ENCODE measurements at places on chromosomes 13 and 19.

GRCh38 chr19:2083174-2083854 lies 12.8 kb downstream of the MOB3A start:
- DNase-seq: no peak

DNA sequence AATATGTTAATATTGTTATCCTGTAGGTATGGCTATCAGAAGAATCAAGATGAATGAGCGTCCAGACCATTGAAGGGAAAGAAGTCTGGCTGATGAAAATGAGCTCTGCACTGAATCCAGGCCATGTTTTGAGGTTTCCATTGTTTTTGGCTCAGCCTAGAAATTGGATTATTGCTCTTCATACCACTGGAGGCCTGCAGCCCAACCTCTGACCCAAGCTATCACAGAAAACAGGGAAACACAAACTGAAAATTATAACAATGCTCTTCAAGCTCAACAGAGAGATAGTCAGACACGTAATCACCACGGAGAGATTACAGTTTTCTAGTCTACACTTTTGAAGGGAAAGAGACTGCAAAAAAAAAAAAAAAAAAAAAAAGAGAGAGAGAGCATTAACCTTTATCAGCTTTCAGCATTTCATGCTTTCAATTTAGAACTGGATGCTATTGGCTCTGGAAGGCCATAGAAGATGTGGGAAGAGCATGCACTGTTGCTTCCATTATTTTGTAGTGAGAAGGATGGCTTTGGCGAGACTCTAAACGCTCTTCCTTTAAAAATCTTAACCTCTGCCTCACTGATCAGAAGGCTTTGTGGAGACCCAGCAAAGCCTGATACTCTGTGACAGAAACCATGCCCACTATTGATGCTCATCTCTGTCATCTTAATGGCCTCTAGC lies 10.8 kb downstream of the EDNRB start:
- no peak for DNase-seq

DNA sequence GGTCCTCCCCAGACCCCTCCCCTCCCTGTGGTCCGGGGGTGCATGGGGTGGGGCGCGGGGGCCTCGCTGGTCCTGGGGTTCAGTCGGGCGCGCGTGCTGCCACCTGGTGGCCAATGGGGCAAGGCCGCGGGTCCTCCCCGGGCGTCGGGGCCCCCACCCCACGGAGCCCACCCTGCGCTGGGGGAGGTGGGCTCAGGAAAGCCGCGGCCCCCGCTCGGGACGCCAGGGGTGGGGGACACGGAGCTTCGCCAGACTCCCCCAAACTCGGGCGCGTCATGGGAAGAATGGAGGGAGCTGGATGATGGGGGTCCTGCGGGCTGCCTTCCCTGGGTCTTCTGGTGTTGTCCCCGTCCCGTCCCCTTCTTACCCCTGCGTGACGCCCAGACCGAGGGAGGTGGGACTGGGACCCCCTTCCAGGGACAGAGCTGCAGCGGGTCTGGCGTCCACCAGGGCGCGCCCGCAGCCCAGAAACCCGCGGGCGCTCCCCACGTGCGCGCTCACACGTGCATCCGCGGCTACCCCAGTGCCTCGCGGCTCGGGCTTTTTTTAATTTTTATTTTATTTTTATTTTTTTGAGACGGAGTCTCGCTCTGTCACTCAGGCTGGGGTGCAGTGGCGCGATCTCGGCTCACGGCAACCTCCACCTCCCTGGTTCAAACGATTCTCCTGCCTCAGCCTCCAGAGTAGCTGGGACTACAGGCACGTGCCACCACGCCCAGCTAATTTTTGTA lies 19.8 kb upstream of the TCF3 start:
- DNase-seq: no peak

- DNase-seq: no peak
Measured at GRCh38 chr13:42327725-42328124, 55.8 kb downstream of the AKAP11 start.

GRCh38 chr13:99063178-99063577 lies 85.3 kb upstream of the DOCK9 start:
- no peak for DNase-seq

DNA sequence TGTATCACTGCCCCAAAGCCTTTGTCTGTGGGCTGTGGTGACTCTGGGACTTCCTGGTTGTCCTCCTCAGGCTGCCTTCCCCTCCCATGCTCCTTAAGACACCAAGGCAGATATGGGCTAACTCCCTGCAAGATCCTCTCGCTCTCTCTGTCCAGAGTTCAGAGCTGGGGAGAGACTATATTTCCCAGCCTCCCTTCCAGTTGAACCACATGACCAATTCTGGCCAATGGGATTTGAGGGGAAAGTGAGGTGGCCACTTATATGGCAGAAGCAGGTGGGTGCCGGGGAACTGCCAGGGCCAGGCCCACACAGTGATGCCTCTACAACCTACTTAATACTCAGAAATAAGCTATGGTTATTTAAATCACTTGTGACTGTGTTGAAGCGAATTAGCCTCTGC lies 16.2 kb upstream of the ANGPTL8 start:
- DNase-seq: no peak

GRCh38 chr13:98240135-98240534 lies 63.1 kb upstream of the RNF113B start:
- no peak for DNase-seq

GRCh38 chr19:35717665-35718344 lies at the start of gene KMT2B:
TSS of gene KMT2B (plus strand) at chr19:35718003. CDS start at chr19:35718019, 16 bp downstream.
- DNase-seq: no peak

DNA sequence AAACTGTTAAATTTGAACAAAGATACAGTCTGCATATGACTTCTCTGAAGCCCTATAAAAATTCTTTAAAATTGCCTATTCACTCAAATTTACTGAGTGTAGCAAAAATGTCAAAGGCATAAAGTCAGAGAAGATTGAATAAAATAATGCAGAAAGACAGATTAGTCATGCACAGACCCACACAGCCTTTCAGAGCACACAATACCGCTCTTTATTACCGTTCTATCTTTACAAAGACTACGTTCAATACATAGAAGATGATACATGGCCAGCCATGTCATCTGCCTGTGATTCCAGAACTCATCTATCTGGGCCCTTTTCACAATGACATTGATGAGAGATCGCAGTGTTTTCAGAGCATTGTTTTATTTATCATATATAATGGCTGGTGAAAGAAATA lies 107.2 kb downstream of the URI1 start:
- no peak for DNase-seq

DNA sequence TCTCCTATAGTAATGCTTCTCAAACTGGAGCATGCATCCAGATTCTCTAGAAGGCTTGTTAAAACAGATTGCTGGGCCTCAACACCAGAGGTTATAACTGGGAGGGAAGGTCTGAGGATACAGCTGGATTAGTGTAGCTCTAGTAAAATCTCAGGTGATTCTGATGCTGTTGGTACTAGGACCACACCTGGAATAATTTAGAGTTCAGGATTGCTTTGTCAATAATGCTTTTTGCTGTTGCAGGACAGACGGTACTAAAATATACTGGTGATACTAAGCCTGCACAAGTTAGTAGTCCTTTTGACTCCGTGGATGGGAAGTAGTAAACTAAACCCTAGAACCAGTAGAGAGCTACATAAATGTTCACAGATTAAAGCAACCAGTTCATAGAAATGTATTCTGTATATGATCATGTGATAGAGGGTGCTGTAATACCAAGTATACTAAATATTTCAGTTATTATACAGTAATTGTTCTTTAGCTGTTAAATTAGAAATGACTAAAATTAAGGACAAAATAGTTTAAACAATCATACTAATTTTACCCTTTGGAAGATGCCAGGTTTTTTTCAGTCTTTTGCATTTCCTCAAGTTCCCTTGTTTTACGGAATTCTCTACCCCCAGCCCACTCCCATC lies 258.2 kb upstream of the STARD13 start:
- DNase-seq: no peak

- peak; percentile 85 for DNase-seq
Measured at GRCh38 chr13:26253787-26254582, at the start of gene CDK8. TSS of gene CDK8 (plus strand) at chr13:26254129. CDS start at chr13:26254642, 513 bp downstream.

- no peak for DNase-seq
Measured at GRCh38 chr13:31408927-31409326, 209.2 kb downstream of the B3GLCT start.

DNA sequence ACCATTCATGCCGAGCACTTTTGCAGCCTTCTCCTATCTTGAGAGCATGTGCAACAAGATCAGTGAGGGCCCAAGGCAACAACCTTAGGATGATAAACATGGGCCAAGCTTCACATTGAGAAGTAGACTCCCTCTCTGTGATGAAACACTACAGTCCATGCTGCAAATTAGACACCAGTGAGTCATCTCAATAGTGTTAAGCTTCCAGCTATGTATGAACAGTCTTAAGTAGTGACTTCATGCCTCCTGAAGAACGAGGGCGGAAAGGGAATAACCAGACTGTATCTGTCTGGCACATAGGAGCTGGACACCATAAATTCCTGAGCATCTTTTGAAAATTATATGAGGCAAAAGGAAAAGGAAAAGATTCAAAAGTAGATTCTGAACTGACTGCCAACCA lies 309.9 kb upstream of the SLITRK1 start:
- no peak for DNase-seq

DNA sequence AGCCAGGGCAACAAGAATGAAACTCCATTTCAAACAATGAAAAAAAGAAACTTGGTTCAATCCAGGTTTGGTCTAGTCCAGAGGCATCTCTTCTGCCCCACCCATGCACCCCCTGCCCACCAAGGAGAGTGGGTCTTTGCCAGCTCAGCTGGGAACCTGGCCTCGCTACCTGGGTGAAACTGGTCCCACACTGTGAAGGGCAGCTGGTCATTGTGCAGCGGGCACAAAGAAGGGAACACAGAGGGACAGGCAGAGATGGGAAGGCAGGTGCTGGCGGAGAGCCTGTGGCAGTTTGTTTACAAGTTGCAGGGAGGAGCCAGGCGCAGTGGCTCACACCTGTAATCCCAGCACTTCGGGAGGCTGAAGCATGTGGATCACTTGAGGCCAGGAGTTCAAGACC lies 50.2 kb downstream of the CPAMD8 start:
- no peak for DNase-seq

GRCh38 chr13:38879278-38879677 lies 111.4 kb downstream of the STOML3 start:
- no peak for DNase-seq

- DNase-seq: no peak
Measured at GRCh38 chr13:101623470-101624209, 171.2 kb downstream of the ITGBL1 start.

DNA sequence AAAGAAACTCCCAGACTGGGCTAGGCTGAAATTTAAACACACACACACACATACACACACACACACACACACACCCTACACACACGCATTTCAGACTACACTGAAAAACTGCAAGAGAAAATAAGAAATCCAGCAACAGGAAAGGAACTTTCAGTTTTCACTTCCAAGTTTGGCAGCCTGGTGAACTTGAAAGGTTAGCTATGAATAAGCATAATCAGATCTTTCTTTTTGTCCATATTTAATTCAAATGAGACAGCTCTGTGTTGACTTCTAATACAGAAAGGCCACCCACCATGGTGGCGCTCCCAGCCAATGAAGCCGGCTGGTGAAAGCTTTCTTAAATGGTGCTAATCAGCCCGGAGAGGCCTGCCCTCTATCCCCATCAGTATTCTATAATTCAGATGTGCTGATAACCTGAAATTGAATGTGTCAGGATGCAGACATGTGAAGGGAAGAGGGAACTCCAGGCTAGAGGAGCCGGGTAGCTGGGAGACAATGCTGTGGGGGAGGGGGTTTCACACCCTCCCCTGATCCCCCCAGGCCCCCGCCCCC lies 108.3 kb upstream of the ZNF536 start:
- no peak for DNase-seq

DNA sequence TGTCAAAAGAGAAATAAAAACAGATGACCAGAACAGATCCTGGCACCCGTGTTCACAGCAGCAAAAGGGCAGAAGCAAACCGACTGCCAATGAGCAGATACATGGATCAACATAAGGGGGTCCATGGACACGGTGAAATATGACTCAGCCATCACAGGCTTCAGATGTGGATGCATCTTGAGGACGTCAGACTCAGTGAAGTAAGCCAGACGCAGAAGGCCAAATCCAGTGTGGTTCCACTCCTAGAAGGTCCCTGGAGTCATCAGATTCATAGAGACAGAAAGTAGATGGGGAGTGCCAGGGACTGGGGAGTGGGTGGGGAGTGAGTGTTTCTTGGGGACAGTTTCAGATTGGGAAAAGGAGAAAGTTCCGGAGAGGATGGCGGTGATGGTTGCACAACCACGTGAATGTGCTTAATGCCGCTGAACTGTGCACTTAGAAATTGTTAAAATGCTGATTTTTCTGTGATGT lies 28.8 kb upstream of the SEMA6B start:
- DNase-seq: no peak

- DNase-seq: no peak
Measured at GRCh38 chr13:71876648-71877255, 9.7 kb upstream of the DACH1 start.

DNA sequence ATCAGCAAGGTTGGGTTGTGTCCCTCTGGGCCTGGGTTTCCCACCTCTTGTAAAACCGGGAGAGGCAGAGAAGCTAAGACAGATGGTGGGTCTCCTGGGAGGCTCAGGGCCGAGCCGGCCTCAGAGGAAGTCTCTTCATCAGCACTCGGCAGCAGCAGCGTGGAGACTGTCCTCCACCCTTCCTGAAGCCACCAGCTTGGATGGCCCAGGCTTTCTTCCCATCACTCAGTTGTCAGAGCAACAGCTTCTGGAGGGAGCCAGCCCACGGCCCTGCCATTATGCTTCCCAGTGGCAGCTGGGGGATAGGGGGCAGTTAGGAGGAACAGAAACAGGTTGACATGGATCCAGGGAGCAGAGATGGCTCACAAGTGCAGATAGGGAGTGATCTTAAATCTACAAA lies 191.0 kb downstream of the KATNAL1 start:
- DNase-seq: no peak
